ENCODE measurements at places on chromosomes 6 and 20. TPM values are rescaled to one million over a fixed set of nuclear protein-coding genes. Genes with fewer than 3 reads are reported as not detected.

DNA sequence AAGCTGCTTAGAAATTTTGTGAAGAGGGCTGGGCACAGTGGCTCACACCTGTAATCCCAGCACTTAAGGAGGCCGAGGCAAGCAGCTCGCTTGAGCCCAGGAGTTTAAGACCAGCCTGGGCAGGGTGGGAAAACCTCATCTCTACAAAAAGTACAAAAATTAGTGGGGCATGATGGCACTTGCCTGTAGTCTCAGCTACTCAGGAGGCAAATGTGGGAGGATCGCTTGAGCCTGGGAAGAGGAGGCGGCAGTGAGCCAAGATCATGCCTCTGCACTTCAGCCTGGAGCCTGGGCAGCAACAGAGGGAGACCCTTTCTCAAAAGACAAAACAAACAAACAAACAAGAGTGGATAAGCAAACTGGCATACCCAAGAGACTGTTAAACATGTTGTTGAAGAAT is 308.3 kb upstream of the ADGRB3 start:
- no peak for DNase-seq

DNA sequence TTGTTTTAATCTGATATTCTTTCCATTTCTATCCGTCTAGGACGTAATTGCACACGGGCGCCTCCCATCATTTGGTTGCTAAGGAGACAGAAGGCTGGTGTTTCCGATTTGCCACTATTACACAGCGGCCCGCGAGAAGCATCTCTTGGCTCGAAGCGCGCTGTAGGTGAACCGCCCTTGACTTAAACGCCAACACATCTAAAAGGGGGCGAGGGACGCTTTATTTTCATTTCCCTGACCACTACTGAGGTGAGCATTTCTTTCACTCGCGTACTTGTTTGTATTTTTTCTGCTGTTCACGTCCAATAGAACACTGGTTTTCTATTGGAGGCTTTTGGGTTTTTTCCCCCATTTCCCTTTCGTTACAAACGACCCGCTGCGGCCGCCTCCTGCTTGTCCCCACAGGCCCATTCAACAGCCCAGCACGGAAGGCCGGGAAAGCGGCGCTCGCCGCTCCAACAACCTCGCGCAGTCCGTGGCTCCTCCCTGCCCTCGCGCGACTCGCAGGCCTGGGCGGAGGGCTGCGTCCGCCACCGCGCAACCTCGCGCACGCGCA is 505 bp upstream of the WRNIP1 start:
- peak; percentile 81 for DNase-seq

DNA sequence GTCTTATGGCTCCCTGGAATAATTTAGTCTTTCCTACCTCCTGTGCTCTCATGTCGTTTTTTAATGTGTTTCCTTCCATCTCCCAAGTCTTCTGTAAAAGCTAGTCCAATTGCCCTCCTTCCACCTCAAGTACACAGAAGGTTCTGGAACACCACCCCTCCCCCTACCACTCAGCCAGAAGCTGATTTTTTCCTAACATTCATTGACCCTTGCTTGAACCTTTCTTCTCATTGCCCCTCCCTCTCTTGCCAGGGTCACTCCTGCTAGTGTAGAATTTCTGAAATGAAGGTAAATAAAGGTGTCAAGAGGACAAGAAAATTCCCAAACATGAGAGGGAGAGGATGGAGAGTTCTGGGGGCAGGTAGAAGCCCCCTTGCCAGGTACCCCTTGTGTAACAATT is 38.6 kb downstream of the PLEKHG1 start:
- DNase-seq: no peak

GRCh38 chr6:35468980-35469750 is 964 bp downstream of the RPL10A start:
- DNase-seq: no peak

GRCh38 chr6:131923356-131923755 is 27.8 kb downstream of the CCN2 start:
- no peak for DNase-seq

CST7 gene
- total RNA-seq: 9.4 TPM

SEMG1 gene
- not detected for total RNA-seq

GRCh38 chr6:10658910-10659698 is 35.3 kb downstream of the C6orf52 start:
- DNase-seq: no peak

OPRL1 gene
- 0.89 TPM for total RNA-seq

DNA sequence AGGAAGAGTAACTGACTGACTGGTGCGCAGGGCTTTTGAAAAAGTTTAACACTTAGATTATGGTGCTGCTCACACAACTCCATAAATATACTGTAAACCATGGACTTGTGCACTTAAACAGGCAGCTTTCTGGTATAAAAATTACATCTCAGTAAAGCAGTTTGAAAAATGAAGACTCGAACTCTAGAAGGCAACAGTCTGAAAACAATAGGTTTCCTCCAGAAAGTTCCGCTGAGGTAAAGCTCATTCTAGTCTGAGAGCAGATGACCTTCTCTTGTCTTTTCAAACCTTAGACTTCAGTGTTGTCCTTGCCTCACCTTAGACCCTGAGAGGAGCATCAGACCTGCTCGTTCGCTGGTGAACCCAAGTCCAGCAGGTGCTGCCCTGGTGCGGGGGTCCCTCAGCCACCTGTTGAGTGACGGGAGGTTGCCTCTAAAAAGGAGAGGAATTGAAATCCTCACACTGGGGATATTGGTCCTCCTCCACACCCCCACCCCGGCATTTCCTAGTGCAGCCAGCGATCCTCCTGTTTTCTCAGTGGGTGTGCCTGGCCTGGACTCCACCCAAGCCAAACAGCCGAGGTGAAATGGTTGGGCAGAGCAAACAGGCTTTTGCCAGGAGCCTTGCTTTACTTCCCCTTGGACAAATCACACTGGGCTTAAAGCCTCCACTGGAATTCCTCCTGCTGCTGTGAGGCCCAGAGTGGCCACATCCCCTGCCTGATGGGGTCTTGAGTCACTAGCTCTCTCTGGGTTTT is 14.7 kb upstream of the PYGB start:
- no peak for DNase-seq

DNA sequence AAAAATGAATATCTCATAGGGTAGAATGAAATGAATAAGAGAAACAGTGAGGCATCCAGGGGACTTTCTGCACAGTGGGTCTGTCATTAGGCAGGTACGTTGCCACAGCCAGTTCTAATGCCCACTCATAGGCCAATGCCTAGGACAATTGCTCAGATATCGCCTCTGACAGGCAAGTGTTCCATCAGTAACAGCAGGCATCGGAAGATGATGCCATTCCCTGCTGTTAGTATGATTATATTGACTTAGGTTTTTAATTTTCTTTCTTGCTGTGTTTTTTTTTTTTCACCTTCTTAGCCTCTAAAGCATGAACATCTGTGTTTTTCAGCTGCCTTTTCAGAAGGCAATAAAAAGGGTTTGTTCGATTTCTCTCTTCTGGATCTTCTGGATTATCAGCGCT is 90.7 kb downstream of the PRL start:
- DNase-seq: no peak

TSPO2 gene
- total RNA-seq: 0.79 TPM

MUC22 gene
- total RNA-seq: not detected

GRCh38 chr6:56552187-56553130 is 90.2 kb downstream of the DST start:
- no peak for DNase-seq

- no peak for DNase-seq
Measured at GRCh38 chr20:8454137-8454712, 322.2 kb downstream of the PLCB1 start.

- no peak for DNase-seq
Measured at GRCh38 chr6:154613137-154613676, 102.7 kb upstream of the CNKSR3 start.

DNA sequence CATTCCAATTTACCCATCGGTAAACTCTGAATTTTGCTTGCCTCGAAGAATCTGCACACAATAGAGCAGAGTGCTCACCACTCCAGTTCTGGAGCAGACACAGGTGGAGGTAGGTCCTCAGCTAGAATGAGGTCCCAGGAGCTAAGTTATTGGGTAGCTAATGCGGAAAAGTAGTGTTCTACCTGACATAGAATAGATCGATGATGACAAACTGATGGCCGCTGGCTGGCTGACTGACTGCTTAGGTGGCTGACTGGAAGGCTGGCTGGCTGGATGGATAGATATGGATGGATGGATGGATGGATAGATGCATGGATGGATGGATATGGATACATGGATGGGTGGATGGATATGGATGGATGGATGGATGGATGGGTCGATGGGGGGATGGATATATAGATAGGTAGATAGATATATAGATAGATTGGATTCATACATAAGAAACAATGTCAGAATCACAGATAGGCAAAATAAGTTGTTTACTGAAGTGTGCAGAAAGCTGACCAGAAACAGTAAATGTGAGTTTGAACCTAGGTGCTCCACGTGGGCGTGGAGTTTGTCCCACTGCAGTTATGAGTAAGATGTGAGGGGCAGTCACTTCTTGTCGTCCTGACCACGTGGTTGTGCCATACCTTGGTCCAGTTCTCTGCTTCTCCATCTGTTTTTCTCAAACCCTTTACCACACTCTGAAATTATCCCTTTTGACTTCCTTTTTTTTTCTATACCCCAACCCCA is 62.1 kb downstream of the TBXT start:
- DNase-seq: no peak

NR2E1 gene
- not detected for total RNA-seq

LAMA2 gene
- total RNA-seq: 87.4 TPM

- DNase-seq: no peak
Measured at GRCh38 chr6:2187826-2188225, 57.6 kb downstream of the GMDS start.

DNA sequence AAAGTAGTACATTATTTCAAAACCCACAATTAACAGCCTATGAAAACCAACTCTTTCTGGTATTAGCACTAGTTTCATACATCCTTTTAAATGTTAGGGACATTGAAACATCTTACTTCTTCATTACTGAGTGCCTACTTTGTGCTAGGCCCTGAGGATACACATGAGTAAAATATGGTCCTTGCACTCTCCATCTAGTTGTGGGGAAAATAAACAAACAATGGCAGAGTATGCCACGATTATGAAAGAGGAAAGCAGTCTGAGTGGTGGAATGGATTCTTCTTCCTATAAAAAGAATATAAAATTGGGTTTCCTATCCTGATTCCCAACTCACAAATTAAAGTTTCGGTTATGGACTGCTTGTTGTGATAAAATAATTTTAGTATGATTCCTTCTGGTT is 84.9 kb downstream of the ATXN1 start:
- no peak for DNase-seq

HLA-DQB1 gene
- 0.69 TPM for total RNA-seq

SLC22A23 gene
- 11.8 TPM for total RNA-seq

DNA sequence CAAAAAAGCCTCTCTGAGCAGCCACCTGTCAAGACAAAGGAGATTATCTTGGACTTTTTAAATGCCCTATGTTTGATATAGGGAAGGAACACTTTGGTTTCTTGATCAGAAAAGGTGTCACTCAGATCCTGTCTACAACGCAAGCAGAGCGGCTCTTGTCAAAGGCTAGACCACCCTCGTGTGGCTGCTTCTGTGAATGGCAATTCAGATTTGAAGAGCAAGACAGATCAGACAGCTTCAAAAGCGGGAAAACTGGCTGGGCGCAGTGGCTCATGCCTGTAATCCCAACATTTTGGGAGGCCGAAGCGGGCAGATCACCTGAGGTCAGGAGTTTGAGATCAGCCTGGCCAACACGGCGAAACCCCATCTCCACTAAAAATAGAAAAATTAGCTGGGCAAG is 10.1 kb upstream of the NXT1 start:
- DNase-seq: peak; percentile 41

SMLR1 gene
- not detected for total RNA-seq

DNA sequence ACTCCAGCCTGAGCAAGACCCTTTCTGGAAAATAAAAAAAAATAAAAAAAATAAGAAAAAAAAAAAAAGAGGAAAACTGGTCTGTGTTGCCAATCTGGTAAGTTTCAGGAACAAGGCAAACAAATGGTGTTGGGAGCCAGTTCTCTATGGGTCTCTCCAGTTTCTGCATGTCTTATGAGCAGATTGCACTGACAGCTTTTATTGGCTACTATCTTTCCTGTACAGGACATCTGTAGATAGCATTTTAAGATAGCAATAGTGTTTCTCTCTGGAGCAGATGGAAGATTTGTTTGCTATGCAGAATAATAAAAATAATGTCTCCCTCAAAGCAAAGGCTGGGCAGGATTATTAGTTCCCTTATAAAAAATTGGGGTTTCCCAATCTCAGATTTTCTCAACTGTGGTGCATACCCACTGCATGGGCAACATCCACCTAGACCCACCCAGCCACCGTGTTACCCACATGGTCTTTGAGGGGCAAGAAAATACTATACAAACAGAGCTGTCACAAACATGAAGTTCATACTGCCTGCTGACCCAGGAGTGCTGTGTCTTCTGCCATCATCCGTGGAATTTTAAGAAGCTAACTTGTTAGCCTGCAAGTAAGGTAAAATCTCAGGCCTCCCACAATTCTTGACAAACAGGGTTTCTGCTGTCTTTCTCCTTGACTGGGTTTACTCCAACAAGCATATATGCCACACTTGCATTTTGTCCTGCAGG is 9.5 kb downstream of the GMDS start:
- DNase-seq: no peak

SMAP1 gene
- total RNA-seq: 19.3 TPM

ZNF311 gene
- 1.5 TPM for total RNA-seq
